Stimulated activated CD4-positive, alpha-beta T cell treated with anti-CD3 and anti-CD28 coated beads, Interleukin-2, amount 100 ng/mL, for 48 hours (primary cell): ENCODE measurements at places on chromosomes 11 and 22.

GRCh38 chr11:109553284-109553683 is 131.3 kb downstream of the C11orf87 start:
- no peak for DNase-seq

GRCh38 chr11:104704146-104704830 is 194.0 kb downstream of the CASP12 start:
- DNase-seq: no peak

GRCh38 chr22:19929586-19930550 is 11.7 kb upstream of the COMT start:
- DNase-seq: no peak

DNA sequence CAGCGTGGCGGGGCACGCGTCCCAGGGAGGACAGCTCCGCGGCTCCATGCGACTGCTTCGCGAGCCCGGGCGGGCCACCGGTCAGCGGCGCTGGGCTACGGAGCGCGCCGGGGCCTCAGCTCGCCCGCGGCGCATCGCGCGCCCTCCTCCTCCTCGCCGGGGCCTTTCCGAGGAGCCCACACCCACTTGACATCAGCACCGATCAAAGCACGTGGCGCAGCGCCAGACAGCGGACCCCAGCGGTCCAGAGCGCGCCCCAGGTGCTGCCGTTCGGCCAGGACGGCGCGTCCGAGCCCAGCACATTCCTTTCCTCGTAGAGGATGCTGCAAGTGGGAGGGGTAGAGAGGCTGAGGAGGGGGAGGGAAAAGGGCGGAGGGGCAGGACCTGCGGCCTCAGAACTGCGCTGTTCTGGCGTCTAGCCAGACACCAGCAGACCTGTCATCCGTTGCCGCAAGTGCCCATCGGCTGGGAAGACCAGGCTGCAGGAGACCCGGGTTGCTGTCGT is 88.6 kb downstream of the PLEKHA7 start:
- no peak for DNase-seq

DNA sequence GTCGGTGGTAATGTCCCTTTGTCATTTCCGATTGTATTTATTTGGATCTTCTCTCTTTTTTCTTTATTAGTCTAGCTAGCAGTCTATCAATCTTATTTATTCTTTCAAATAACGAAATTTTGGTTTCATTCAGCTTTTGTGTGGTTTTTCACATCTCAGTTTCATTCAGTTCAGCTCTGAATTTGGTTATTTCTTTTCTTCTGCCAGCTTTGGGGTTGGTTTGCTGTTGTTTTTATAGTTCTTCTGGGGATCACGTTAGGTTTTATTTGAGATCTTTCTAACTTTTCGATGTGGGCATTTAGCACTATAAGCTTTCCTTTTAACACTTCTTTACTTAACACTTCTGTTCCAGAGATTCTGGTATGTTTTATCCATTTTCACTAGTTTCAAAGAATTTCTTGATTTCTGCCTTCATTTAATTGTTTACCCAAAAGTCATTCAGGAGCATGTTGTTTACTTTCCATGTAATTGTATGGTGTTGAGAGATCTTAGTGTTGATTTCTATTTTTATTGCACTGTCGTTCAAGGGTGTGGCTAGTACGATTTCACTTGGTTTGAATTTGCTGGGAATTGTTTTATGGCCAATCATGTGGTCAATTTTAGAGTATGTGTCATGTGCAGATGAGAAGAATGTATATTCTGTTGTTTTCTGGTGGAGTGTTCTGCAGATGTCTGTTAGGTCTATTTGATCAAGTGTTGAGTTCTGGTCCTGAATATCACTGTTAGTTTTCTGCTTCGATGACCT is 7.7 kb upstream of the SCGB1D1 start:
- no peak for DNase-seq

GRCh38 chr11:125114518-125114917 is 3.1 kb upstream of the TMEM218 start:
- DNase-seq: no peak

DNA sequence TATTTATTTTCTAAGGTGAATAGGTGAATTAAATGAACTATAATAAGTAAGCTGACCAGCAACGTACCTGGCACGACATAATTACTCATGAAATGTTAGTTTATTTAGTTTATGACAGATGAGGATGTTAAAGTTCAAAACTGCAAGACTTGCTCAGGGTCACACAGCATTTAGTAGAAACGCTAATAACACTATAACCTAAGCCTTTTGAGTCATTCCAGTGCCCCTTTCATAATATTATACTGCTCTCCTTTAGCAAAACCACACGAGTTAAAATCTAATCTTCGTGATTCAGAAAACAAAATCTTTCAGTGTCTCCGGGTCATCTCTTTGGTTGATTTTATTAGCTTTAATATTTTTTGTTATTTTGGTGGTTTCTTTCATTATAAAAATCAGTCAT is 39.6 kb downstream of the BTBD10 start:
- no peak for DNase-seq

DNA sequence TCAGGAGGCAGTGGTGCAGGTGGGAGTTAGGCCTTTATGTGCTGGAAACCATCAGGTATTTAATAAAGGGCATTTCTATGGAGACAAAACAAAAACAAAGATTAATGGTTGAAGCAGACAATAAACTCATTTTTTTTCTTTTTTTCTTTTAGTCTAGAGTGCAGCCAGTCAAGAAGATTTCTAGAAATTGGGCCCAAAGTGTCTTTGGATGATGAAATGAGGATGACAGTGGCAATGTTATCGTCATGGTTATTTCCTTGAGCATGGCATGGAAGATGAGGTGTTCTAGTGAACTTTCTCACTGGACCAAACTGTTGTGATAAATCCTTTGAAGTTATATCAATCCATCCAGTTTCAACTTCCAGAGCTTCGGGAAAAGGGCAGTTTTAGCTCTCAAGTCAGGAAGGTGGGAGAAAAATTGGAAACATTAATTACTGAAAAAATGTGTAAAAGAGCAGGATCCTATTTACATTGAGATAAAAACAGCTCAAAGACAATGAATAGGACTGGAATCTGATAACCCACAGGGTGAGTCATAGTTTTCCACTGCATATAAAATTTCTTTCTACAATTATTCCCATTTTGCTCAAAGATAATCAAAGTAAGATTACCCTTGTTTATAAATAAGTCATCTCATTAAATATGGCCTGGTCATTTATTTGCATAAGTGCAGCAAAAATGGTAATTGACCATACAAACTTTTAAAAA is 33.0 kb downstream of the PRR5L start:
- no peak for DNase-seq

DNA sequence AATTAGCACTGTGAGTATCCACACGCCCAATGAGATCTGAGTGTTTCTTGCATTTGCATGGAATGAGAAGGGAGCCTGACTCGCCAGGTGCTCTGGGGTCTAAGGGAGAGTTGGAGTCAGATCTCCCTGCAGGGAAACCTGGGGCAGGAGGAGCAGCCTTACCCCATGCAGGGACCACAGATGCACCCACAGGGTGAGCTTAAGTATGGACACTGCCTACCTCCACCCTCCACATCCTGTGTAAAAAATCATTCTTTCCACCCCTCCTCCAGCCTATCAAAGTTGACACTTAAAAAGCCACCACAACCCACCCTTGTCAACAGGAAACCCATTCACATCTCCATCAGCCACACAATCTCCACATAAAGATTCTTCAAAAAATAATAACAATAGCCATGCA is 67.0 kb upstream of the IGLL5 start:
- no peak for DNase-seq

DNA sequence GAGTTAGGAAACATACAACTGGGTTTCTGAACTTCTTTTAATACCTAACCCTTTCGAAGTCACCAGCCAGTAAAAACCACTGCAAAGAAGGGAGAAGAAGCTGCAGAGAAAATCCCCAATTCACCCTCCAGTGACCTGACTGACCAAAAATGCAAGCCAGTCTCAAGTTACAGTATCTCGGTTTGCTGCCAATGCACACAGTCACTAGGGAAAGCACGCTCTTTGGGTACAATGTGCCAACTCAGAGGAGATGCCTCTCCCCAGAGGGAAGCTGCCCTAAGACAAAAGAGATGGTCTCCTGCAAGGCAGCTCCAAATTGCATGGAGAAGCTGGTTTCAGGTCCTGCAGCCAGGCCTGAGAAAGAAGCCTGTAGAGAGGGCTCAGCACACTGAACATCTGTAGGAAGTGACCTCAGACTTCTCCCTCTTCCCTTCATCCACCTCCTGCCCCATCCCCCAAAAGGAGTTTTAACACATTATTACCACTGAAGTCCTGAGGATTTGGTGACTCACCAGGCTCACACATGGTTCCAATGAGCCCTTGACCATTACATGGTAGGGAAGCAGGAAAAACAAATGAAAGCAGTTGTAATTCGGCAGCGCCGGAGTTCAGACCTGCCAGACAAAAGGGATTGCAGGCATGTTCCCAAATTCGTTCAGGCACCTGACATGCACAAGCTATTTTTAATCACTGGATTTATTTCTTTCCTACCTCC is 90.1 kb downstream of the ETS1 start:
- DNase-seq: no peak

DNA sequence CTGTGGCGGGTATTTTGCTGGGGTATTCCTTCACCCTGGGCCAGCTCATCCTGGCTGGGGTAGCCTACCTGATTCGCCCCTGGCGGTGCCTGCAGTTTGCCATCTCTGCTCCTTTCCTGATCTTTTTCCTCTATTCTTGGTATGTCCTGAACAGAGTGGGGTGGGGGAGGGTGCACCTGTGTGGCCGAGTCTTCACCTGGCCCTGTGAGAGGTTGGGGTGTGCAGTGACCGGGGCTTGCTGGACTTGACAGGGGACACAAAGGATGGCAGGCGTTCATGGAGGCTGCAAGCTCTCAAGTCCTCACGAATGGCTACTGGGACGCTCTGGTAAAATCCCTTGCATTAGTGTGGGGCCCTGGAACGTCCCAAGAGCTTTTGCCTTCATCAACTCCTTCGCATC is 39.3 kb downstream of the CAPN1 start:
- no peak for DNase-seq

GRCh38 chr11:79249295-79249993 is 191.4 kb downstream of the TENM4 start:
- no peak for DNase-seq

GRCh38 chr11:82900277-82901164 is at the start of gene PRCP:
TSS of gene PRCP (minus strand) at chr11:82900430. CDS start at chr11:82900402, 28 bp downstream.
- peak; percentile 85 for DNase-seq
